ENCODE measurements at places on chromosomes 7 and 10.

GRCh38 chr10:81081887-81082620, 544.4 kb downstream of the SH2D4B start:
- DNase-seq = no peak

GRCh38 chr7:147765301-147765700, 825.3 kb upstream of the C7orf33 start:
- DNase-seq = no peak

- DNase-seq = no peak
Measured at GRCh38 chr7:112225006-112225405, 18.5 kb downstream of the ZNF277 start.

- peak; percentile 81 for DNase-seq
Measured at GRCh38 chr10:84613336-84614021, 285.1 kb downstream of the CCSER2 start.

DNA sequence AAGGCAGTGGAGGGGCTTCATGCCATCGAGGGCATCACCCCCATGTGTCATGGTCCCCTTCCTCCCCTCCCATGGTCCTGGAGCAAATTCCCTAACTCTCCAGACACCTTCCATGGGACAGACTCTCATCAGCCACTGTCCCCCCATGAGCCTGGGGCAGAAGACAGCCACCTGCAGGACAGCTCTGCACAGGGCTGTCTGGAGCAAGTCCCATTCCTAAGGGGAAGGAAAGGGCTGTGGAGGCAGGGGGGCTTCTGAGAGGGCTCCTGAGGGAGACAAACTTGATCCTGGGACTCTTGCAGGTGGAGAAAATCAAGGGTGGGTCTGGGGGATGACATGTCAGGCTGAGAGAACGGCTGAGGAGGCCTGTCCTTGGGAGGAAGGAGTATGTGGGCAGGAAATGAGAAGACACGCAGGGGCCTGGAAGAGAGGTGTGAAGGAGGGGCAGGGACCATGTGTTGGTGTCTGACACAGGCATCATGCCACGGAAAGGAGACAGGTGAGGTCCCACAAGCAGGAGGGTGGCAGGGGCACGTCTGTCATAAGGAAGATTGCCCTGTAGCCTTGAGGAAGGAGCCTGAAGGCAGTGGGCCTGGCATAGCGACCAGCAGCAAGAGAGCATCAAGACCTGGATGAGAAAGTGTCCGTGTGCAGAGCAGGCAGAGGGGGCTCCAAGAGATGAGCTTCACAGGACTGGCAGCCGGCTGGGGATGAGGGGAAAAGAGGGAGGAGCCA, 14.4 kb upstream of the GDF10 start:
- no peak for DNase-seq

- DNase-seq = no peak
Measured at GRCh38 chr10:114359041-114359952, 45.0 kb downstream of the AFAP1L2 start.

DNA sequence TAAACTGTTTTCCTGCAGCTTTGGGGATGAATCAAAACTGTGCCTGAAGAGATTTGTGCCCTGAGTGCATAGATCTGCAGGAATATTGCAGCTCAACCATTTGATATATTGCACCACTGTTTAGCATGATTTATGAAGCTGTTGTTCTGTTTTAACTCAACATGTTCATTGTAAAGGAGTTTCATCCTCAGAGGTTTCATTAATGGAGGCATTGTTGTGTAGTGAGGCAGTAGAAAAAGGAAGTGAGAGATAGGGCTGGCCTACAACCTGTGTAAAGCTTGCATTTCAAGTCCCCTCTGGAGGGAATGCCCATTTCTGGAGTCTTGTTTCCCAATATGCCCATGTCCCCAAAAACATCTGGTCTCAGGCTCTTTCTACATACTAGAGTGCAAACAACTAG, 67.5 kb downstream of the DNAJC12 start:
- no peak for DNase-seq

GRCh38 chr7:75842836-75843446, 29.3 kb upstream of the CCL24 start:
- DNase-seq = no peak

DNA sequence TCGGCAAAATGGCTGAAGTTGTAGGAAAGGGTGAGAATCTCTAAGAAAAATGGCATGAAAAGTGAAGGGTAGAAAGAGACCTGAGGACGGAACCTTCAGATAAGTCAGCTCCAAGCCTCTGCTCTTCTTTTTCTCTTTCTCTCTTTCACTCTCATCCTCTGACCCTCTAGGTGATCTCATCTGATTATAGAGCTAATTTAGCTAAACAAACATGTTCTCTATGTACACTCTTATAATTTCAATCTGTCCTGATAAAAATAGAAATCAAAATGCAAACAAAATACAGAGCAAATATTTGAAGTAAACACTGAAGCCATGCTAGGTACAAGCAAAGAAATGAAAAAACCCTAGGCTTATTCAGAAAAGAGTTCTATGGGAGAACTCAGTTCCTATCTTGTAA, 14.4 kb upstream of the CUBN start:
- DNase-seq = no peak

DNA sequence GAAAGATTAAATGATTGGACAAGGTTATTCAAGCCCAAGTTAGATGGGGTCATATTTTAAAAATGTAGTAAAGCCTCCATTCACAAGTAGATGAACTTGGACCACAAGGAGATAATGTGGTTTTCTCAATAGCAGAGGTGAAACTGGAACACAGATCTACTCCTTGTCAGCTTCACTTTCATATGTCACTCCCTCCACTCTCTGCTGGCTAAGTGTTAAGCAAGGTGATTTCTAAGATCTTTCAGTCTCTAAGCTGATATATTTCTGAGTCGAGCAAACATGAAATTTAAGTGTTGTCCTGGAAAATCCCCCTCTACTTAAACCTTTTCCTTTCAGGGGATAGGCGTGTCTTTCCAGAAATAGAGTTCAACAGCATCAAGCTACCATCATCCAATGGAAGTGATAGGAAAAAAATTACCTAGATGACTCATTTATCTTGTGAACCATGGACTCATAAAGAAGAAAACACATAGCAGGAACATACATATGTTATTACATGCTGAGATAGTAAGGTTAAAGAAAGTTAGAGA, 275.0 kb downstream of the PTEN start:
- no peak for DNase-seq

GRCh38 chr10:129021594-129022304, 445.3 kb upstream of the MGMT start:
- peak; percentile 63 for DNase-seq

- DNase-seq = no peak
Measured at GRCh38 chr10:26310361-26310760, 93.8 kb downstream of the GAD2 start.

DNA sequence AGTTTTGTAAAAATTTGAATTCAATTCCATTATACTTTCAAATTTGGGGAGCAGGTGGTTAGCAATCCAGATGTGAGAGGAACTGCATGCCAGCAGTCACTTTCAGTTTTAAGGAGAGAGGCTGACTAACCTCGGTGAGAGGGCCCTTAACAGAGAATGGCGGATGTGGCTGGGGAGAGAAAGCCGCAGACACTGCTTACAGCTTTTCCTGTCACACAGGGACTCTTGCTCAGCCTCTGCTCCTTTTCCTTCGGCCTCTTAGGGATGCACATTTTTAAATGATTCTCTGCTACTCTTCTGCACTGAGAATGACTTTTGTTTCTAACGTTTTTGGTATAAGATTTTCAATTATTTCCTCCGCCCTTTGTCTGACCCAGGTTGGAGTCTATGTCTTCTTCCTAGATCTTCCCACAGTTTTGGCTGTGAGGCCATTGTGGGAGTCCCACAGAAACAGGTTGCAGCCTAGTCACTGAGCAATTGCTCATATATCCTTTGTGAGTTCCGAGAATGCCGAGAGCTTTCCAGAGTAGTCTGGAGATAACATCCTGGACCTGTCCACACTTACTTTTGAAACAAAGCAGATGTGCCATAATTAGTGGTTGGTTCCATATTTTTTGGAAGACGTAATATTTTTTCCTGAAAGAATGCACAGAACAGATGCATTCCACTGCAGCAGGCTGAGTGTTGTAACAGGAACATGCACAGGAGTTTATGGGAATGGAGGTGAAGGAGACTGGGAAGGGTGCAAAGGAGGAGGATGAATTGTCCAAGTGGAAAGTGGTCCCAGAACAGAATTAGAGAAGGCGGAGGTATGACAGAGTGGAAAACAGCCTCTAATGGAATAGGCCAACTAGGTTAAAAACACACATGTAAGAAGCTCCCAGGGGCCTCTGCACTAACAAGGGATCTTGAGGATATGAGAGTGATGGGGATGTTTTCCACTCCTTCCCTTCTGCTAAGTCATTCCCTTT, 168.0 kb upstream of the ZNF32 start:
- DNase-seq = no peak

- DNase-seq = no peak
Measured at GRCh38 chr10:103763374-103764202, 91.8 kb downstream of the SH3PXD2A start.

GRCh38 chr10:102379383-102379782, 16.1 kb upstream of the NFKB2 start:
- no peak for DNase-seq

- peak; percentile 75 for DNase-seq
Measured at GRCh38 chr7:1027242-1028043, 16.9 kb upstream of the GPR146 start.

DNA sequence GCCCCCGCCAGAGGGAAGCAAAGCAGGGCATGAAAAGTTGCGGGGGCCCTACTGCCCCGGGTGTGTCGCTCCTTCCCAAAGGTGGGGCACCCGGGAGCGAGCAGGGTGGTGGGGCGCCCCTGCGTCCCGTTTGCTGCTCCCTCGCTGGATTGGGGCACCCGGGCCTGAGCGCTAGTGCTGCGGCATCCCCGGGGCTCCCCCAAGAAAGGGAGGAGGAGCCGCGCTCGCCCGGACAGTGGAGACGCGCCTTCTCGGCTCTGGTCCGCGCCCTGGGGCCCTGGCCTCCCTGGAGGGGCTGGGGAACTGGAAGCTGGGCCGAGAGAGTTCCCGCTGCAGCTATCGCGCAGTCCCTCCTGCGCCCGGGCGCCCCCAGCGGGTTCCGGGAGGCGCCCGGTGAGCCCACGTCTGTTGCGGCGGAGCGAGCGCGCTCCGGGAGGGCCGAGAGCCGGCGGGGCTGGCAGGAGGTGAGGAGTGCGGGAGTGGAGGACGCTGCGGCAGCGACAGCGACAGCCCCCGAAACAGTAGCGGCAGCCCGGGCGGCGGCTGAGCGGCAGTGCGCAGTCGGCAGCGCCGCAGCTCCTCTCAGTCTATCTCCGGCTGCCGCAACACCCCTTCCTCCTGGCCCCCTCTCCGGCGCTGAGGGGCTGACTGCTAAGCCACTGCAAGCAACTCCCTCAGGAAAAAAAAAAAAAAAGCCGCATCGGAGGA, 504 bp upstream of the BMPER start:
- peak; percentile 73 for DNase-seq

DNA sequence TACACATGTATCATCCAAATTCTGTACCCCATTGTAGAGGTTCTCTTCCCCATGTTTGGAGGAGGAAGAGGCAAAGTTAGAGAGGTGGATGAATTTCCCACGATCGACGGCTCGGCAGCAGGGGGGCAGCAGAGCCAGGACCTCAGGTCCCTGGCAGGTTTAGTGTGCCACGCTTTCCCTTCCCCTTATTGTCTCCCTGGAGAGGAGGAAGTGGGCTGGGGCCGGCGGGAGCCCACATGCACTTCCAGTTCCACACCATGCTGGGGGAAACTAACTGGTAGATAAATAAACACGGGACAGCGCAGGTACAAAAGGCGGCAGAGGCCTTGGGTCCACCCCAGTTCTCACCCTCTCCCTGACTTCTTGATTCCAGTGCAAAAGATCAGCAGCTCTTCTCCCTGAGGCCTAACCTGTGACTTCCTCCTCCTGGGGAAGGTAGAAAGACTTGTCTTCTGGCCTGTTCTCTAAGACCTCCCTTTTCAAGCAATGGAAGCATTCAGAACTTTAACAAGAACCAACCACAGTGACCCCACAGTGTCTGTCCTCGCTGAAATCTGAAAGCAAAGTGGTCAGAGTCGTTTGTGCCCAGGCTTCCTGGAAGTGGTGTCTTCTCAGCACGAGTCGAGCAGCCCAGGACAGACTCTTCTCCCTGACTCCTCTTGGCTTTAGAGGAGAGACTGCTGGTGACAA, 30.5 kb upstream of the SRGN start:
- DNase-seq = no peak

GRCh38 chr10:4691301-4691700, 134.7 kb upstream of the AKR1E2 start:
- DNase-seq = no peak

GRCh38 chr10:132356621-132357195, 24.7 kb downstream of the LRRC27 start:
- no peak for DNase-seq

- DNase-seq = no peak
Measured at GRCh38 chr7:91383053-91383904, 119.0 kb downstream of the FZD1 start.
